ENCODE measurements at places on chromosomes 3 and 15. TPM values are rescaled to one million over a fixed set of nuclear protein-coding genes. Genes with fewer than 3 reads are reported as not detected.

The CATSPER2 gene
- total RNA-seq = 2.4 TPM

The CCR5 gene
- total RNA-seq = not detected

The FGD5 gene
- total RNA-seq = 0.18 TPM

The HEG1 gene
- total RNA-seq = 256 TPM

The EFCAB12 gene
- not detected for total RNA-seq

The FANCD2OS gene
- total RNA-seq = not detected
